ENCODE measurements at places on chromosomes 6 and 20.

DNA sequence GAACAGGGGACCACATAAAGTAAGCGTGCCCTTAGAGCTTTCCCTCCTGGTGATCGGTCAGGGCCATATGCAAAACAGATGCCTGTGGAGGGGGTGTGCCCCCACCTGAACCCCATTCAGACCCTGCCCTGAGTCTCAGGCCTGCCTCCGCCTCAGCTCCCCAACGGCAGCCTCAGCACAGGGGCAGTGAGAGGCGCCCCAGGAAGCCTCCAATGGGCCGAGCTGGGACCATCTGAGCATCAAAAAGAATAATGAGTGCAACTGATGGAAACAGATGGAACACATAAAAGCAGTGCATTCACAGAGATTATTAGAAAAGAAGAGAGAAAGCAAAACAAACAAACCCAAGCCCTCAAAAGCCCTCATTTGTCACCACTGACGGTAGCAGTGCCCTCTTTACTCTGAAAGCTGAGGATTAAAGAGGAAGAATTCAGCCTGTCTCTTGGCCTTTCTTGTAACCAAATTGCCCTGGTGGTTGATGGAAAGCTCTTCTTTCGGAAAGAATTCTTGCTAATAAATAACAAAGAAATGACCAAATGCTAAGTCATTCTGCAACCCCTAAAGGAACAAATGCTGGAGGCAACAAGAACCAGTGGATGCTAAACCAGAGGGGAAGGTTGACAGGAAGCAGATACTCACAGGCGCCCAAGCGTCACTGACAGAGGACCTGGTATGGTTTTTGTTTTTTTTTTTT is 6.8 kb downstream of the ADISSP start:
- no peak for DNase-seq

DNA sequence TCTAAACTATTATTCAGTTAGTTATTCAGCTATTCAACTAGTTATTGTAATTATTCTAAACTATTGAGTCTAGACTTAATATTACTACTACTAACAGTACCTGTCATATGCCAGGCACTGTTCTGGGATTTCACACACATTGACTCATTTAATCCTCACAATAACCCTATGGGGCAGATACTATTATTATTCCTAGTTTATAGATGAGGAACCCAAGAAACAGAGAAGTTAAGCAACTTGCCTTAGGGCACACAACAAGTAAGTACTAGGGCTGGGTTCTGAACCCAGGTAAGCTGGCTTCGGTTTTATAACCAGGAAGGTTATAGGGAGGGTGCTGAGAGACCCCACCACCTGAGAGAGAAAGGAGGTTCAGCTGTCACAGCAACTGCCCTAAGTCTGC is 7.8 kb downstream of the TEAD3 start:
- DNase-seq, result no peak

GRCh38 chr6:29355603-29356002 is 13.1 kb downstream of the OR5V1 start:
- DNase-seq, result no peak

DNA sequence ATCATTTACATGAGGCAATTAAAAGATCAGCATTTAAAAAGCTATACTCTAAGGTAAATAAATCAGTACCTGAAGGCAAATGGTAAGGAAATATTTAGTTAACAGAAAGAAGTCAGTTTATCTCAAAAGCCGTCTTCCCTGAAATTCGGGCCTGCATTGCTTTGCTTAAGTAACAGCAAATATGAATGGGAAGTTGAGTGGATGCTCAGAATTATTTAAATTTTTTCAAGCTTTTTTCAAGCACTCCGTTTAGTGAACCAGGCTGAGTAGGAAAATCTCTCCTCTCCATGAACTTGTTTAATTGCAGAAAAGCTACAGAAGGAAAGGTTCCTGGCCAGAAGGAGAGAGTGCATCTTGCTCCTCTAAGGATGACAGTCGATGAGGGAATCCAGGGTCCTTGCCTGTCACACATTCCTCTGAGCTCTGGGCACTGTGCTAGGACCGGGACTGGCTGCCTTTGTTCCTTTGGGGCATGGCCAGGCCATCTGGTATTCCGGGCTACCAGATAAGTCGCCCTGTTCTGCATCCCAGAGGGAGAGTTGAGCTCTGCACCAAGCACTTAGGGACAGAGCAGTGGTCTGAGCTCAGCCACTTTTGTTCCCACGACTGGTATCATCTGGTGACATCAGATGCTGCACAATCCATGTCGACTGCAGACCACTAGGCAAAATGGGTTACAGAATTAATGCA is 77.6 kb downstream of the RIN2 start:
- no peak for DNase-seq

Measured in cortex of kidney (tissue), 1 donor.